T-helper 2 cell (primary cell): ENCODE measurements at places on chromosomes 2 and 18.

GRCh38 chr2:22800412-22800811, 584.6 kb upstream of the KLHL29 start:
- no peak for DNase-seq

GRCh38 chr2:237120916-237121315, 35.2 kb downstream of the COPS8 start:
- DNase-seq = no peak

DNA sequence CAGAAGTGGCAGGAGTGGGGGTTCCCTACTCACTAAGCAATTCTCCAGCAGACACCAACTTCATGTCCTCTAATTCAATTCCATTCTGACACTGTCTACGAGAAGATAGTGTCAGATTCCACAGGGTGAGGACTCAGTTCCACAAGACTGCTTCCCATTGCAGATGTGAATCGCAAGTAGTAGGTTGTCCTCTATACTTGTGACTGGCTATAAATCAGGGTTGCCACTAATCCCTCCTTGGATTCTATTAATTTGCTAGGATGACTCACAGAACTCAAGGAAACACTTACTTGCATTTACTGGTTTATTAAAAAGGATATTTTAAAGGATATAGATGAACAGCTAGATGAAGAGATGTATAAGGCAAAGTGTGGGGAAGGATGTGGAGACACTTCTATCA, 184.1 kb upstream of the ACVR2A start:
- DNase-seq = no peak

- DNase-seq = no peak
These were observed 110.2 kb upstream of the UNC80 start for GRCh38 chr2:209661286-209661894.

DNA sequence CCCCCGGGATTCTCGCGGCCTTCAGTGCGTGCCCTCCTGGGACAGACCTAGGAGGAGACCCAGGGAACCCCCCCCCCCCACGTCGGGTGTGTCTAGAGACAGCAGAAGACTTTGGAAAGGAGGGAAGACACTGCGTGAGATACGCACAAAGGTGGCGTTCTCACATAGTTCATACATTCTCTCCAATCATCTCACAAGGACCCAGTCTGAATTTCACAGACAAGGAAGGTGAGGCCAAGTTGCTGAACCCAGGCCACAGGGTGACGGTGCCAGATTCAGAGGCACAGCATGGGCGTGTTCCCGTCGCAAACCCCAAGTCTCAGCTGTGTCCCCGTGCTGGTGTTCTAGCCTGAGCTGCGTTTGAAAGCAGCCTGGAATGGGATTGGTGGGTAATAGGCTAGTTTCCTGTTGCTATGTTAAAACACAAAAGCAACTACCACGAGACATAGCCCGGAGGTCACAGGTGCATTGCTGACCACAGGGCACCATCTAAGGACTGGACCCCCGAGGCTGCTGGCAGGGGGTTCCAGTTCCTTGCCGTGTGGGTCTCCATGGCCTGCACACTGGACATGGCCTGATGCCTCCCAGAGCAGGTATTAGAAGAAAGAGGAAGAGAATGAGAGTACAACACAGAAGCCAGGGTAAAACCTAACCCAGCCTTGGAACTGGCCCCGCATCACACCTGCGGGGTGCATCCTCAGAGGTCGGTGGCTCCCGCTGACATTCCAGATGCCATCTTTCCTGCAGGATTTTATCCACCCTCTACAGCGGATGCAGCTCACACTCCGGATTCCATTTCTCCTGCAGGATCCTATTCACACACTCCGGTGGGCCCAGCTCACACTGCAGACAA, 1.1 kb upstream of the PXDN start:
- DNase-seq = no peak

- DNase-seq = no peak
These were observed 51.3 kb downstream of the DDX1 start for GRCh38 chr2:15642815-15643500.

DNA sequence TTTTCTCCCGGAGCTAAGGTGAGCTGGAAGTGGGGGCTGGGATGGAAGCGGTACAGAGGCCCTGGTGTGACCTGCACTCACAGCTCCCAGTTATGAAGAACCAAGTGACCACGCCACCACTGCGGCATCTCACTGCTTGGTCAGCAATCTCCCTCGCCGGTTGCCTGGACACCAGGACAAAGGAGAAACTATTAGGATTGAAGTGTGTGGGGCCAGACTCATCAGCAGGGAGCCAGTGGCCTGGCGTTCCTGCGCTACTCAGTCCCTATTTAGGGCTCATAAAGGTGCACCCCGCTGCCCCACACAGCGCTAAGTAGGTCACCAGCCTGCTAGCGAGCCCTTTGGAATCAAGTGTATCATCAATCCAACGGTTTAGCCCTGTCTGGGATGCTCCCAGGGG, 82.9 kb downstream of the ZCCHC2 start:
- DNase-seq = no peak
